G401 (cell line): ENCODE measurements at places on chromosomes 7 and 10.

DNA sequence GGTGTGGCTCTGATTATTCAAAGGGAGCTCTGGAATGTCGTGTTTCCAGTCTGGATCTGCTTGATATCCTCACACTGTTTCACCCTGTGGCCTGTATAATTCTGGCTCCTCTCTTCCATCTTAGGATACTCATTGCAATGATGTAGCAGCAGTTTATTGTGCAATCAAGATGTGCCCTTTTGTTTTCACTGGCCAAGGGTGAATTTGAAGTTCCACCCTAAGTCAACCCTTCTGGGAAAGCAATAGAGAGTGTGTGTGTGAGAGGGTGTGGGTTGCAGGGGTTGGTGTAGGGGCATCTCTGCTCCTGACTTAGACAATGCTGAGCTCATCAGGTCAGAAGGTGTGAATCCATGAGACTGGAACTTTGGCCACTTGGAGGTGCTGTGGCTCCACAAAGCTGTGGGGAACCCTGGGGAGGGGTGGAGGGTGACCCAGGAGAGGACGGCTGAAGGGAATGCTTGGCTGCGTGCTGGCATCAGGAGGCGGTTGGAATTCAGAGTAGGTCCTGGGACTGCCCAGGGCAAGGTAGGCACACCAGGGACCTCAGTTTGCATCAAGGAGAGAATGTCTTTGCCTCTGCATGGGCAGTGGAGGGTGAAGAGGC lies 118.0 kb upstream of the PRSS58 start:
- DNase-seq, result no peak

DNA sequence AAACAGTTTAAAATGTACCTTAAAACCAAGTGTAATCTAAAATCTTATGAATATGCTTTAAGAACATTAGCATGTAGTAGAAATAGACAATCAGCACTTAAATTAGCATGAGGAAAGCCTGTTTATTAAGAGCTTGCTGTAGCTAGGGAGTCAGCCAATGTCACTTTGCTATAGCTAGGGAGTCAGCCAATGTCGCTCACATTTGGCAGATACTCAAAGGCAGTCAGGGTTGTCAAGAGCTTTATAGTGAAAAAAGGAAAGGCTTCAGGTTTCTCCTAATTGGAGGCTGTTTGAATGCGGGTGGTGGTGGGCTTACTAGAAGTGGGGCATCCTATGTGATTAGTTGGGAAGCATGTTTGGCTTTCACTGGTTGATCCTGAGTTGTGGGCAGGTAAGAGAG lies 226.2 kb upstream of the DGKB start:
- DNase-seq, result no peak

DNA sequence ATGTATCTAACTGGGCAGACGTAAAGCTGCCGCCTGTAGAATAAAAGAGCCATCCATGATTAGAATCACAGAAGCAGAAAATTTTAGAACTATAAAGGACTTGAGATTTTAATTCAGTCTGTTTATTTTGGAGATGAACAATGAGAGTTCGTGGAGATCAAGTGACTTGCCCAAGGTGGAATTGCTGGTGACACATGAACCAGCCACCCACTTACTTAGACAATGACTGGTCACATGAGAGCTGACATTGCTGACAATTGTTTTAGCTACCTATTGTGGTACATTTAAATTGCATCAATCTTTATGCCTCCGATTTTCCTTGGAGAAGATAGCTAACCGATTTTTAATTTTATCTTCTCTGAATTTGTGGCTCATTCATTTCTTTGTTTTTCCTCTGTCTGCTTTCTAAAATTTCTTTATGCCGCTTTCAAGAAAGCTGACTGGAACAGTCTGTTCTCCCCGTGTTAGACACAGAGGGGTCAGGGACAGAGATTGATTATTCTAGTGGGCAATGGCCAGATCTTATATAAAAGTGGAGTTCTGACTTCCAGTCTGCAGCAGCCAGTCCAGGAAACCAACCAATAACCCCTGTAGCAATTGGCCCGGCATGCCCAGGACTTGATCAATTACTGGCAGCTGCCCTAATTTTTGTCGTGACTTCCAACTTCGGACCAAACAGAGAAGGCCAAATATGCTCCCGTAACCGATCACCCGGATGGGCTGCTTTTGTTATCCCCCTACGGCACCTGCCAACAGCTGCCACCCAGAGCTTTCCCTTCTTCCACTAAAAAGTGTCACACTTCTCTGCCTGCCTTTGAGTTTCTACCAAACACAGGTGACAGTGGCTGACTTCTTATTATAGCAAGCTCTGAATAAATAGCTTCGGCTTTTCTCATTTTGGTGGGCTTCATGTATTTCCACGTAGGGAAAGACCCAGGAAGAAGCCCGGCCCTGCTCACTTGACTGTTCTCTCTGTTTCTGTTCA lies 241.6 kb downstream of the CAMK1D start:
- no peak for DNase-seq

DNA sequence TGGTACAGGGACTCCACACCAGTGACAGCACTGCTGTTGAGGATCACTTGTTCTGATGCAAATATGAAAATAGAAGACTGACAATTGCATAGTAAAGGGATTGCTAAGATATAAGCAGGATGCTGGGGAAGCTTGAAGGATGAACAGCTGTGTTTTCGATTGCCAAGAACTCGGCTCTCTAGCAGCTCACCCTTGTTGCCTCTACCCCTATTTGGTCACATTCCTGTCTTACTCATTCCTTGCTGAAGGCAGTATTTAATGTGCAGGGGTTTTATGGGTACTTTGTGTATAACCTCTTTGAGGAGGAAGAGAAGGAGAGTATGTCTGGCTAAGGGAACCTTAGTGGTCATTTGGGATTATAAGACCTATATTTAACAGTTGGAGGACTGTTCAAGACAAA lies 218.8 kb downstream of the AUTS2 start:
- no peak for DNase-seq

- DNase-seq, result no peak
Observed at GRCh38 chr7:27459021-27459730, 203.5 kb downstream of the HIBADH start.

- no peak for DNase-seq
Observed at GRCh38 chr7:155529346-155529745, 17.0 kb downstream of the CNPY1 start.

GRCh38 chr7:20647908-20648776 lies 32.7 kb downstream of the ABCB5 start:
- no peak for DNase-seq
